Stimulated activated CD4-positive, alpha-beta T cell treated with anti-CD3 and anti-CD28 coated beads, Interleukin-2, amount 100 ng/mL, for 48 hours (primary cell): ENCODE measurements at places on chromosomes 4 and X.

DNA sequence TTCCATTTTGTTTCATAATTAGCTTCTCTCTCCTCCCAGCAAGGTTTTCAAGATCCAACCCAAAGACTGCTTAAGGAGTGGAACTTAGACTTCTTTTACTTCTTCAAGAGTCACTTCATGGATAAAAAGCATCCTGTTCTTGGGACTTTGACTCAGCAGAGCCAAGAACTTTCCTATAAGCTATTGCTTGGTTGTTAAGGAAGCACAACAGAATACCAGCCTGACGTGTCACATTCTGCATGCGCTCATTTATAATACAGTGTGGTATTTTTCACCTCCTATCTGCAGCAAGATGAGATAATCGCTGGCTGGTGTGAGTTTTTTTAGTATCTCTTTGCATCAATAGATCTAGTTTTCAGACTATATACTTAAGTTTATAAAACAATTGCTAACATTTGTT is 152.1 kb downstream of the PALLD start:
- no peak for DNase-seq

- DNase-seq: no peak
Observed at GRCh38 chr4:109183931-109184490, 118.4 kb downstream of the COL25A1 start.

GRCh38 chr4:85777908-85778631 is 303.1 kb downstream of the ARHGAP24 start:
- no peak for DNase-seq

- DNase-seq: no peak
Observed at GRCh38 chr4:7842384-7843279, 97.0 kb downstream of the AFAP1 start.

DNA sequence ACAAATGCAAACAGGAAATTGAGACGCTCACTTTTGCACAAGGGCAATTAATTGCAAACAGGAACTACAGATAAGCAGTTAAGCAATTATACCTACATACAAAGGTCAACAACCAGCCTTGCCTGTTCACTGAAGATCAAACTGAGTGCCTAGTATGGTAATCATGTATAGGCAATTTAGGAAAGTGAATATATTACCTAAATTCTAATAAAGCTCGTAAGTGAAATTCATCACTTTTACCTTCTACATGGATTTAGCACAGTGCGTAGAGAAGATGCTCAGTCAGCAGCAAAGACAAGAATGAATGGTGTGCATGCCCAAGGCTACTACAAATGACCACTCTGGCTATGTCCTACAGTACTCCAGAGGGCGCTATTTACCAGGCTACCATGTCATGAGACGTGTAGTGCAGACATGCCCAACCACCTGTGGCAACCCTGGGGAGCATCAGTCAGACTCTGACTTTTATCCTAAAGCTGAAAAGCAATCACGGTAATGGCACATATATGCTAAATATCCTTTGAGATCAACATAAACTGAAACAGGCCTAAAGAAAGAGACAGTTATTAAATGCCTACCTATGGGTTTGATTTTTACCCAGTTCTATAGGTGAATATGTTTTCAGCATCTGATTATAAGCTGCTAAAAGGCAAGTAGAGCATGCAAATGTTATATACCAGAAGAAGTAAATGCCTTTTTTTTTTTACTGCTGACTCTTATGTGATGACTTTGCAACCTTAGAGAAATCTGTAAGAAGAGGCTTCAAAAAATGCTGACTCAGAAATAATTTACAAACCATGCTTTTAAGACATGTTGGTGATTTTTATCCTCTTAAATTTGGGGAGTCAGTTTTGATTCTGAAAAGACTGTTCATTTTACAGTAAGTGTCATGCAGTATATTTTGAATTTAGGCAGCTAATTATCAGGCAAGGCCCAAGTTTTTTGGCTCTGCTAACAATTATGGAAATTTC is 178.0 kb downstream of the PPP3CA start:
- DNase-seq: peak; percentile 36

- no peak for DNase-seq
Observed at GRCh38 chr4:101083131-101083530, 264.2 kb downstream of the PPP3CA start.

DNA sequence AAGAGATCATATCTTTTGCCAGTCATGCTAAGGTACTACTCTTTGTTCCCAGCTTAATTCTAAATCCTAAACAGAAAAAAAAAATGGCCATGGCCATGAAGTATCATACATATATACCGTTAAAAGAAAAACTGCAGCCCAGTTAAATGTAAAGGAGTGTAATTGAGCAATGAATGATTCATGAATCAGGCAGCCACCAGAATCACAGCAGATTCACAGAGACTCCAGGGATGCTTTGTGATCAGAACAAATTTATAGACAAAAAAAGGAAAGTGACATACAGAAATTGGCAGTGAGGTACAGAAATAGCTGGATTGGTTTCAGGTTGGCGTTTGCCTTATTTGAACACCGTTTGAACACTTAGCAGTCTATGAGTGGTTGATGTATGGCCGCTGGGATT is 42.1 kb upstream of the PDGFC start:
- DNase-seq: no peak

- DNase-seq: no peak
Observed at GRCh38 chrX:41542135-41542534, 95.0 kb downstream of the NYX start.

DNA sequence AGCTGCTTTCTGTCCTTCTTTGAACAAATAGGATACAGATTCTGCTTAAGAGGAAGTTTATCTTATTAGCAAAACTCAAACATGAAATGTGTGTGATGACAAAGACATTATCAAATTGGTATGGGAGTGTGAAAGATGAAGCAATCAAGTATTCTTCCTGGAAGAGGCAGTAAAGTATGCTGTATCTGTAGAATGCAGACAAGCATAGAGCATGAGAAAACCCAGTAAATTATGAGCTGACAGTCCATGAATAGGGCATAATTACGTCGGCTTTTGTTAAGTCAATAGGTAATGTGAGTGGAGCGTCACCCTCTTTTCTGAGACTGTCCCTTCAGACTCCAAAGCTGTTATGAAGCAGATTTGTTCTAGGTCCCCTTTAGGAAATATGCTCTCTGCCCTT is 458.6 kb upstream of the NWD2 start:
- DNase-seq: no peak

DNA sequence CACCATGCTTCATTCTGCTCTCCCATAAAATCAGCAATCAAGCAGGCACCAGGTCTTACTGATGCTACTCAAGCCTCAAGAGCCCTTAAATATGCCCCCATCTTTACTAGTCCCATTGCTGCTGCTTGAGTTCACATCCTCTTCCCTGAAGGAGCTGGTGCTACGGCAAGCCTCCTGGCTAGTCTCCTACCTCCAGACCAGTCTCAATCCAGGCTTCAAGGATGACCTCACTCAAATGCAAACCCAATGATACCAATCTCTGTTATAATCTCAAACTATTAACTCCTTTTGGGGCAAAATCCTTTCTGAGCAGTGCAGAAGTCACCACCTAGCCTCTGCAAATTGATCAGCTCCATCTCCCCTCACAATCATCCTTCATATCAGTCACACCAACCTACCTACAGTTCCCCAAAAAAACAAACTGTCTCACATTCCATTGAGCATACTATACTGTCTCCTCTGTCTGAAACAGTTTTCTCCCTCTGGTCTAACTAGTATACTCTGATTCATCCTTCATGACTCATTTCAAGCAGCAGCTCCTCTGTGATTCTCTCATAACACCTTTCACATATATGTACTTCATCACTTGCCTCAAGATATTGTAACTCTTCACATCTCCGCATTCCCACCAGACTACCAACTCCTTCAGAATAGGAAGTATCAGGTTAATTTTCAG is 30.0 kb downstream of the PAPSS1 start:
- DNase-seq: no peak

DNA sequence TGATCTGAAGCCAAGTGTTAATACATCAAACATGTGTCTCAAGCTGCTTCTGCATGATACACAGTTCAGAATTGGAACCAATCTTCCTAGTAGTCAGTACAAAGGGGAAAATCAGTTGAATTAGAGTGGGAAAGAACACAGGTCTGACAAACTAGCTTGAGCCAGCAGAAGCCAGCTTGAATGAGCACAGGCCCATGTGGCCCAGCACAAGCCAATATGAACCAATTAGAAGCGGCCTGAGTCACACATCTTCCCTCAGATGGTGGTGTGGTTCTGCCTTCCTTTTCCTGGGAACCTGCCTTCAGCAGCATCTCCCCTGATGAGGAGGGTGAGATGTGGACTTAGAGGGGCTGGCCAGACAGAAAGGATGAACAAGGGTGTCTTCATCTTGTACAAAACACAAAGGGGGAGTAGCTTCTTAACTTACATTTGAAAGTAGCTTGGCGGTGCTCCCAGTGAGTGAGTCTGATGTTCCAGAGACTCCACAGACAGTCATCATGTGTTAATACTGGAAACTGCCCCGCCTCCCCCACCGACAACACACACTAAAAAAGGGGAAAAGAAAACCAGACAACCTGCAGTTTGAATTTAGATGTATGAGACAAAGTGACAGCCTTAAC is 72.0 kb downstream of the FRMPD4 start:
- no peak for DNase-seq

DNA sequence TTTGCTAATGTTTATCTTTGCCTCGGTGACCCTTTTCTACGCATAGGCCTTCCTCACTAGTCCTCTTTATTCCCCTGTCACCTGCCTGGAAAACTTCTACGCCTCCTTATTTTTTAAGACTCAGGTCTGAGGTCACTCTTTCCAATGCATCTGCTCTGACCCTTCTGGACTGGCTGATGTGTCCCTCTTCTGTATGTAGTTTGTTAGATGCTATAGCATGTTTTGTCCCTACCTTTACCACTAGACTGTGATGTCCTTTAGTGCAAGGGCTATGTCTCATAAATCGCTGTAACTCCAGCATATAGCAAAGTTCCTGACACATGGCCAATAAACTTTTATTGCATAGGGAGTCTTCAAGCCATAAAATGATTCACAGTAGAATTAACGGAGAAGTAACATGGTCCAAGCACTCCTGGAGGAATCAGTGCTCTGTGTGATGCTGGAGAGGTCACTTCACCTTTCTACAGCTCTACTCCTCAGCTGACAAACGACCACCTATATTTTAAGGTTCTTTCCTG is 872.5 kb upstream of the SLIT2 start:
- DNase-seq: no peak

- no peak for DNase-seq
Observed at GRCh38 chr4:125649452-125649851, 334.7 kb downstream of the FAT4 start.

- no peak for DNase-seq
Observed at GRCh38 chr4:67929426-67929825, 33.9 kb downstream of the TMPRSS11A start.

GRCh38 chr4:75699299-75699698 is 25.1 kb upstream of the USO1 start:
- DNase-seq: no peak

DNA sequence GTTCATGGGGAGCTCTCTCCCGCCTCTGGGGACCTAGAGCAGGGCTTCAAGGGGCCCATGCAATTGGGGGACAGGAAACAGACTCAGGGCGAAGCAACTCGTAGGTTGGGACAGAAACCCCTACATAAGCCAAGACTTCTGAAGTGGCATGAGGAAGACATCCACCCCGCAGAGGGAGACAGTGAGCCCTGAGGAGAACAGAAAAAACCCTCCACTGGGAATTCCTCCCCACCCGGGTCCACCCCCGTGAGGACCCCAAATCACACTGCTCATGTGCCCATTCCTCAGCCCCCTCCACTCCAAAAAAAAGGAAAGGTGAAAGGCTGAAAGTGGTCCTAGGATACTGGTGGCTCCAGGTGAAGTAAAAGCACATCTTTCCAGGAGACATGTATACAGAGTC is 74.0 kb downstream of the CPZ start:
- DNase-seq: no peak

GRCh38 chrX:85611926-85612325 is 232.5 kb upstream of the POF1B start:
- no peak for DNase-seq

DNA sequence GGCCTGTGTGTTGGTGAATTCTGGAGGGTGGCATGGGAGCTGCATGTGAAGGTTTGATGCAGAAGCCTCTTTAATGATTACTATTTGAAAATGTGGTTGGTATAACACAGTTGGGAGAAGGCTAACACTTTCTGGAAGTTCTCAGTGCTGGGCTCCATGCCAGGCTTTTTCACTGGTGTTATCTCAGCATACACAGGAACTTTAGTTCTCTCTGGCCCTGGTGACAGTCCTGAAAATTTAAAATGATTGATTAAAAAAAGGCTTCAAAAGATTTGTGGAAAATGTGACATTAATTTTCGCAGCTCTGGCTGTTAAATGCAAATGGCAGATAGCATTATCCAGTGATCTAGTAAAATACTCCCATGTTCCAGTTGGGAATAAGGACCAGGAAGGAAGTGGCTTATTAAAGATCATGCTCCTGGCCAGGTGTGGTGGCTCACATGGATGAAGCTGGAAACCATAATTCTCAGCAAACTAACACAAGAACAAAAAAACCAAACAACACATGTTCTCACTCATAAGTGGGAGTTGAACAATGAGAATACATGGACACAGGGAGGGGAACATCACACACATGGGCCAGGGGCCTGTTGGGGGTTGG is 36.6 kb downstream of the DIPK2B start:
- no peak for DNase-seq

DNA sequence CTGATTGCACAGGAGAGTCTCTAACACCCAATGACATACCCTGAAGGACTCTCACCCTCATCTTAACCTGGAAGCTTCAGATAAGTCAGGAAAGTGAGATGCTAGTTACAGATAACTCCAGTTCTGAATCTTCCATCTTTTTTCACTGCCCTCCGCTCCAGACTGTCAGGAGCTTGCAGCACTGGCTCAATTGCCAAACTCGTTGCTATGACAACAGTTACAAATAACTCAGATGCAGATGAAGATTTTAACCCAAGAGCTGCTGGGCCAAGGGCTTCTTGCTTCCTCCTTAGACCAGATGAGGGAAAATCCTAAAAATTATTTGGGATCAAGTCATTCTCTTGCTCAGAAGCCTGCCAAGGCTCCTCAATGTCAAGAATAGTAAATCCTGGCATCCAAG is 109.1 kb upstream of the HUWE1 start:
- no peak for DNase-seq

- no peak for DNase-seq
Observed at GRCh38 chr4:56668267-56668666, 12.8 kb downstream of the HOPX start.

DNA sequence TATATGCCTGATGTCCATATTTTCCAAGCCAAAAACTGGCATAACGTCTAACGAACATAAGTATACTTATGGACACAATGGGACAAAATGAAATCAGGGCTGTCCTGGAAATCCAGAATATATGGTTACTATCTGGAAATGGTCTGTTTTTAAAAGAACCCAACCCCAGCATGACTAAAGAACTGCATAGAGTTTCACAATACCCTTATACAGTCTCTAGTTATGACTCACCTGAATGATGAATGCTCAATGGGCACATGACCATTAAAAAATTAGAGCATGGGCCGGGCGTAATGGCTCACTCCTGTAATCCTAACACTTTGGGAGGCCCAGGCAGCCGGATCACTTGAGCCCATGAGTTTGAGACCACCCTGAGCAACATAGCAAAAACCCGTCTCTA is 31.8 kb downstream of the AMMECR1 start:
- no peak for DNase-seq

DNA sequence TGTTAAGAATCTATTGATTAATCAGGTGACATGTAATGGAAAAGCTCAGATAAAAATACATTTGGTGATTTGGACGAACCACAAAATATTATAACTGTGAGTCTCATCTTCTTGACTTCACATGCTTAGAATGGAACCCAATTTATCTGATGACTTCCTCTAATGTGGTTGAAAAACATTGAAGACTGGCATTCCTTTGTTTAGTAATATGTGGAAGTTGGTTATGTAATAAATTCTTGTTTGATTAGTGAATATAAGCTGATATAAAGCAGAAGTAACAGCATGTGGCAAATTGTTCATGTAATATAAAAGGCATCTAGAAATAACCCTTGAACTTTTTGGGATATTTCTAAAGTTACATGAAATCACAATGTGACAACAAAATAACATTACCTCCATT is 9.7 kb downstream of the GIMD1 start:
- no peak for DNase-seq
